NCI-H69 (cell line): ENCODE measurements at places on chromosomes 2 and 18.

GRCh38 chr2:191625016-191625415 lies 52.9 kb upstream of the NABP1 start:
- peak; percentile 14 for DNase-seq

DNA sequence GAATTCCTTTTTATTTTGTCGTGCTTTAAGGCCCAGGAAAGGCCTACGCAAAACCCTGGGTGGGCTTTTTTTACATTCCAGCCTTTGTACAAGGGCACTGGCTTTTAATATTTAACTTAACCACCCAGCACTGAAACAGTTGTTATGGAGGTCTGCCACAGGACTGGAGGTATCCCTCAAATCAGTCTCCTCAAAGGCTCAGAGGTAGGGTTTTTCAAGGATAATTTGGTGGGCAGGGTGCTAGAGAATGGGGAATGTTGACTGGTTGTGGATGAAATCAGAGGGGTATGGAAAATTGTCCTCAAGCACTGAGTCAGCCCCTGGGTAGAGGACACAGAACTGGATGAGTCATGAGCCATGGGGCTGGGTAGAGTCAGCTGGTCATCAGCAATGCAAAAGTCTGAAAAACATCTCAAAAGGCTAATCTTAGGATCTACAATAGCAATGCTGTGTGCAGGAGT lies 443.1 kb downstream of the THSD7B start:
- DNase-seq = no peak

DNA sequence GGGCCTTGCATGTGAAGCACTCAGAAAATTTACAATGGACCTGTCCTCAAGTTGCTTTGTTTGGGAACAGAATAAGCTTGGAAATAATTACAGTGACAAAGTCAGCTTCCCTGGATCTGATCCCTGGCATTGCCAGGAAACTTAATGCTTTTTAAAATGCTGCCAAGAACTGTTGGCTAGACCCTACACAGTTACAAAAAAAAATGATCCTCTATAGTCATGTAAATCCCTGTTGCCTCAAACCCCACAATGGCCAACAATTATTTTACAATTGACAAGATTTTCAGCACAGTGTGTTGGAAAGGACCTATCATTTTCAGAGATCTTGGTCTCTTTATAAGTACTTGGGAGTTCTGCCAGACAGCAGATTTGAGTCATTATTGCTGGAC lies 470.4 kb upstream of the ACVR2A start:
- peak; percentile 41 for DNase-seq

DNA sequence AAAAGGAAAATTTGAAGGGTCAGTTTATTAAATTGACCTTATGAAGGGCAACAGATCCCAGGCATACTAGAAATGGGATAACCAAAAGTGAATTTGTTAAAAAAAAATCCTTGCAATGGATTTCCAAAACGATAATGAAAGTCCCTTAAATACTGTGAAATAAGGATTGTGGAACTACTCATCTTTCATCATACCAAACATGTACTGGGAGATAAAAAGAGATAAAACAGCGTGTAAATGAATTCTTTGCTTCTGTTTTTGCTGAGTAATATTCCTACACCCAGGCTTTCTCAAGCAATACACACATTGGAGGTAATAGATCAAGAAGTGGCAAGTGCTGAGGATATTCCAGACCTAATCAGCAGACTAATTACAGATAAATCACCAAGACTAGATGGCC lies 3.8 kb downstream of the LYPD6 start:
- no peak for DNase-seq

- DNase-seq = peak; percentile 71
Measured at GRCh38 chr2:218898109-218898878, 17.6 kb downstream of the WNT10A start.

DNA sequence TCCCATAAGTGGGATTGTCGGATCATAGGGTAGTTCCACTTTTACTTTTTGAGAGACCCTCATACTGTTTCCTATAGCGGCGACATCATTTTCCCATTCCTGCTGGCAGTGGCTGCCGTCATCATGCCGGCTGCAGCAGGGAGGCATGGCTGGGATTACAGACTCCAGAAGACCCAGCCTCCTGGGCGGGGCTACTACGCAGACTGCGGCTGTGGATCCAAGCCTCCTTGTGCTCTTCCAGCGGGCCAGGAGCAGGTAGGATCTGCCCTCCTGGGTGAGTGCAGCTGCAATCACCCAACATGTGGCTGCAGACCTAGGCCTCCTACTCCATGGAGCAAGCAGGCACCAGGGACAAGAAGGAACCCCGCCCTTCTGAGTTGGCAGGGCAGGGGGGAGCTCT lies 359.2 kb downstream of the GALR1 start:
- peak; percentile 15 for DNase-seq

GRCh38 chr18:61569176-61569892 lies 236.1 kb downstream of the CDH20 start:
- DNase-seq = peak; percentile 52

- peak; percentile 30 for DNase-seq
Measured at GRCh38 chr18:3827236-3827845, 377.4 kb downstream of the TGIF1 start.

- DNase-seq = no peak
Measured at GRCh38 chr2:11203480-11203879, 48.2 kb downstream of the SLC66A3 start.

DNA sequence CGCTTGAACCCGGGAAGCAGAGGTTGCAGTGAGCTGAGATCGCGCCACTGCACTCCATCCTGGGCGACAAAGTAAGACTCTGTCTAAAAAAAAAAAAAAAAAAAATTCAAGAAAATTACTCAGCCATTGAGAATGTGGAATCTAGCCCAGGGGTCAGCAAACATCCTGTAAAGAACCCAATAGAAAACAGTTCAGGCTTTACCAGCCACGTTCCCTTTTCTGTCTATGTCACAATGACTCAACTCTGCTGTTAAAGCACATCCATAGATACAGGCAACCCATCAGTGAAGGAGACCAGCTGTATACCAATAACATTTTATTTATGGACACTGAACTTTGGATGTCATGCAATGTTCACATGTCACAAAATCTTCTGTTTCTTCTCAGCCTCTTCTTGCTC lies 435.6 kb upstream of the GYPC start:
- DNase-seq = no peak

DNA sequence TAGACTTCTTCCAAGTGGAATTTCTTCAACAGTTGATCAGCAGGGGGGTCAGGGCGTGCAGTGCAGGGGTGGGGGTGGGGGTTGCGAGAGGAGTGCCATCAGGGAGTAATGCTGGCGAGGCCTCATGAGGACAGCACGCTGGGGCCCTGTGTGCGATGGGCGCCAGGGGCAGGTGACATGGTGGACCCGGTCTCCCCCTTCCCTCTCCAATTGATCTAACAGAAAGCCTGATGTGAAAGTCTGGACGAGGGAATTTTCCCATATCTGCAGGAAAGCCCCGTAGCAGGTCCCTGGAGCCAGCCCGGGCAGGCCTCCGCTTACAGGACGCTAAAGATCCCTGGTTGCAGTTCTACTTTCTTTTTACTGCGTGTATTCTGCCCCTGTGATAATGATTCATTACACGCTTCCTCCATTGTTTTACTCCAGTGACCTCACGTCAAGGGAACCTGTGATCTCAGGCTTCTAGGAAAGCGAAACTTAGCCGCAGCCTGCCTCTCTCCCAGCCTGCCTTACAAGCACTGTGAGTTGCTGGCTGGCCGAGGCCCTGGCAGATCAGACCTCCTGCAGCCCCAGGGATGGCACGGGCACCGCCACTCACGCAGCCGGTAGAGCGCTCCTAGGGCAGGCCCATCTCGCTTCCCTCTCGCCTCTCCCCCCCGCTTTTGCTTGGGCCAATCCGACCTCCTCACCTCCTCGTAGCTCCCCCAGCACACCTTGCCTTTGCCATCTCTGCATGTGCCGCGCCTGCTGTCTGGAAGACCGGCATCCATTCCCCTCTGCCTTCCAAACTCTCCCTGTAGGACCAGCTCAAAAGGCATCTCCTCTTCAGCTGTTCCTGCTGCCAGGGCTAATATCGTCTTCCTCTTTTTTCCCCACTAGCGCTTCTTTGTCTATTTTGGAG lies 19.2 kb downstream of the NEURL3 start:
- peak; percentile 33 for DNase-seq

DNA sequence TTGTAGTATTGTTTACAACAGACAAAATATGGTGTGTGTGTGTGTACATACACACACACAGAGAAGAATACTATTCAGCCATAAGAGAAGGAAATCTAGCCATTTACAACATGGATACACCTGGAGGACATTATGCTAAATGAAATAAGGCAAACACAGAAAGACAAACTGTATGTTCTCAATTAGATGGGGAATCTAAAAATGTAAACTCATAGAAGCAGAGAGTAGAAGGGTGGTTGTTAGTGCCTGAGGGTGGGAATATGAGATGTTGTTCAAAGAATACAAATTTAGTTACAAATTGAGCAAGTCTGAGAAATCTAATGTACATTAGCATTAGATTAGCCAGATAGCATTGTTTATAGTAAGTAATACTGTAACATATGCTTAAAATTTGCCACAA lies 11.3 kb downstream of the ZNF519 start:
- DNase-seq = no peak

DNA sequence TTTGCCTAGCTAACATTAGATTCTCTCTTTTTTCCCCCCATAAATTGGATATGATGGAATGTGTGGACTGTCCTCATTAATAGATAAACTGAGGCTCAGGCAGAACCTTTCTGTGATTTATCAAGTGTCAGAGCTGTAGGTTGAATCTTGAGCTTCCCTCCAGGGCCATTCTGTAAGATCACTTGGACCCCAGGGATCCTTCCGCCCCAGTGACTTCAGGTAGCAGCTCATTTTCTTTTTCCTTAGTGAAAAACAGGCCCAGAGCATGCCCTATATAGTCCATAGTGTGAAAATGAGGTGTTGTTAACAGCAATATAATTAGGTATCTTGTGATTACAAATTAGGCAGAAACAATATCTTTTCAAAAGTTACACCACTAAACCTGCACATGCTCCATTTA lies 269.7 kb downstream of the ZNF385B start:
- no peak for DNase-seq

GRCh38 chr2:105183555-105184323 lies 57.8 kb upstream of the GPR45 start:
- DNase-seq = no peak

- no peak for DNase-seq
Measured at GRCh38 chr18:9482790-9483189, 7.5 kb downstream of the RALBP1 start.
